IPS DF 6.9 (cell line): ENCODE measurements at places on chromosomes 1 and 21.

GRCh38 chr1:80059940-80060339 lies 1053.4 kb upstream of the ADGRL4 start:
- no peak for DNase-seq

DNA sequence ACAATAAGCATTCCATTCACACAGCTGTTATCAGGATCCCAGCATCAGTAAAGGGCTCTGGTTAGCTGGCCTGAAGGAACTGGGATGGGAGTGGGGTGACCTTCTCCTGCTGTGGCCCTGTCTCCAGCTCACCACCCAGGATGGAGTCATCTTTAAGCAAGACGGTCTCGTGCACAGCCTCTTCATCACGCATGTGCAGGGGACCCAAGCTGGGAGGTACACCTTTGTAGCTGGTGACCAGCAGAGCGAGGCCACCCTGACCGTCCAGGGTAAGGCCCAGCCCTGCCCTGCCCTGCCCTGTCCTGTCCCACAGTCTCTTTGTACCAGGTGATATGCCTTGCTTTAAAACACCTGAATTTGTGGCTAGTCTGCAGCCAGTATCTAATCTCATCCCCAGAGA lies 24.3 kb downstream of the IGFN1 start:
- no peak for DNase-seq

DNA sequence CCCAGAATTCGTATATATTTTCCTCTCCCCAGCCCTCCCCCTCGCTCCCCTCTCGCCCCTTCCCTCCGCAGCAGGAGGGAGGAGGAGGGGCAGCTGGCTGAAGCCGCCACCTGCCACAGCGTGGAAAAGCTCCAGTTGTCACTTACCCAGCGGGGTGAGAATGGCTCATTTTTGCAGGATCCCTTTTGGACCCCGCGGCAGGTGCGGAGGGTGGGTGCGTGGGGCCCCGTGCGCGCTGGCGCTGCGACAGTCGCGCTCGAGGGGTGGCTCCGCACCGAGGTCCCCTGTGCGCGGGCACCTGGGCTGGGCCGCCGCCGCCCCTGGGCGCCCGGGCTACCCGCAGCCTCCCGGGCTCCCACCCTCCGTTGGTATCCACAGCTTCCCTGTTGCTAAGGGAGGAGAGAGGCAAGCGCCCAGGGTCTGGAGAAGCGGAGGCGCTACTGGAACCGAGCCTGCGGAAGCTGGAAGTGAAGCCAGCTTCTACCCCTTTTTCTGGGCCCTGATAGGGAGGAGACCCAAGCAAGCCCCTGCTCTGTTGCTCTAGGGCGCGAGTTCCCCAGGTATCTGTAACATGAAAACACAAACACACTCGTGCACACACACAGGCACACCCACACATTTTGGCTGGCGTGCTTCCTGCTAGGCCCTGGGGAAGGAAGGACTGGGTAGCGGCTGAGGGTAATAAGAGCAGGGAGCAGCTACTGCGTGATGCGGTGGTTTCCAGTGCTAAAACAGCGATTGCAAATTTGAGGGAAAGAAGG lies at the start of gene ERICH3:
Gene ERICH3 (minus strand): TSS at position 442 of the 761 bp plus-strand sequence. CDS start 273 bp downstream, at position 169.
- DNase-seq: no peak

DNA sequence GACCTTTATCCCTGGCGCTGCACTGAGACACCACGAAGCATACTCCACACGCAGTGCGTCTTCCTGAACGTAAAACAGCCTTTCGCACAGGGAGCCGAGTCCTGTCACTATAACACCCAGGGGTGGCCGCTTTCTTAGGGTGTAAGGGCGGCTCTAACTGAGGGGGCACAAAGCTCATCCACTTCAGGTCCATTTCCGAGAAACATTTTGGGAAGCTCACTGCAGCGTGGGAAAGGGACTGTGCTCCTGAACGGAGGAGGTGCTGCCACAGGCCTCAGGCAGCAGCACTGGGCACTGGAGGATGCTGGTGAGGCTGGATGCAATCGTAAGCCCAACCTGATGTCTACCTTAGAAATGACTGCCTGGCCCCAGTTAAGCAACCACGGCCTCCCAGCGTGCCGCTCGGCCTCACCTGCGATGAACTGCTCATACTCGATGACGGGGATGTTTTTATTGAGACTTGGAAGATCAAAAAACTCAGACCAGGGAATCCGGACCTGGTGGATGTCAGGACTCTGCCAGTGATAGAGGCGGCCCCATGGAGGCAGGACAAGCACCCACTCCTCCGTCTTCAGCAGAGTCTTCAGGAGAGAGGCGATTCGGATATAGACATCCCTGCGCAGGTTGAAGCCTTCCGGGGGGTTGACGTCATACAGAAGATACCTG lies 2.3 kb downstream of the POFUT2 start:
- no peak for DNase-seq

DNA sequence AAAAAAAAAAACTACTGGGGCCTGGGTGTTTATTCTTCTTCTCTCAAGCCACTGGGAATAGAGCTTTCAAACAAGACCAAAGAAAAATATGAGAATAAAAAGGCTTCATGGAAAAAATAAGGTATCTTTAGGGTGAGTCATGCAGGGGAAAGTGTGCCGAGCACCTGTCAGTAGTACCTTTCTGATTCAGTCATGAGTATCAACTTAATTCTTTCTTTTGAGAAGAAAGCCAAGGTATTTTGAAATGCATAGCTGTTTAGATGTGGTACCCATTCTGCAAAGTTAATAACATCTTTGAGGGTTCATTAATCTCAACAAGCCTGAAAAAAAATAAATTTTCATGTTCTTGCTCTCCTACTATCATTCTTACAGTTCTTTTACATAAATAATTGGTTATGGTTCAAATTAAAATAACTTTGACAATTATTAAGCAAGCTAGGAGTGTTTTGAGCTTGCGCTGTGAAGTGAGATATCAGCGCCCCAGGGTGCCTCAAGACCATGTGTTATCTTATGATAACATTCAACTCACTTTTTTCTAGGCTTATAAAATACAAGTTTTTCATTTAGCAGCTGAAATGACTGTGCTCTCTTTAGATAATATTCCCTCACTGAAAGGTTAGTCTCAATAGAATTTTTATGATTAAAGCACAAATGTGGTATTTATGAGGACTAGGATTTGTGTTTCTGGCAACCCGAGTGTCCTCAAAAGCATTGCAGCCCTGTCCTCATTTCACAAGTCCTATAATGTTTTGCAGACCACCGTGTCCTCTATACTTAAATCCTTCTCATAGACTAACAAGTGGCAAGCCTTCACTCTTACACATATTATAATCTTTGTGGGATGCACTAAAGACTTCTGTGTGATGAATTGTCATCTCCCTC lies 138.6 kb downstream of the SLC44A5 start:
- no peak for DNase-seq

GRCh38 chr1:236489710-236490377 lies 33.9 kb upstream of the LGALS8 start:
- no peak for DNase-seq

DNA sequence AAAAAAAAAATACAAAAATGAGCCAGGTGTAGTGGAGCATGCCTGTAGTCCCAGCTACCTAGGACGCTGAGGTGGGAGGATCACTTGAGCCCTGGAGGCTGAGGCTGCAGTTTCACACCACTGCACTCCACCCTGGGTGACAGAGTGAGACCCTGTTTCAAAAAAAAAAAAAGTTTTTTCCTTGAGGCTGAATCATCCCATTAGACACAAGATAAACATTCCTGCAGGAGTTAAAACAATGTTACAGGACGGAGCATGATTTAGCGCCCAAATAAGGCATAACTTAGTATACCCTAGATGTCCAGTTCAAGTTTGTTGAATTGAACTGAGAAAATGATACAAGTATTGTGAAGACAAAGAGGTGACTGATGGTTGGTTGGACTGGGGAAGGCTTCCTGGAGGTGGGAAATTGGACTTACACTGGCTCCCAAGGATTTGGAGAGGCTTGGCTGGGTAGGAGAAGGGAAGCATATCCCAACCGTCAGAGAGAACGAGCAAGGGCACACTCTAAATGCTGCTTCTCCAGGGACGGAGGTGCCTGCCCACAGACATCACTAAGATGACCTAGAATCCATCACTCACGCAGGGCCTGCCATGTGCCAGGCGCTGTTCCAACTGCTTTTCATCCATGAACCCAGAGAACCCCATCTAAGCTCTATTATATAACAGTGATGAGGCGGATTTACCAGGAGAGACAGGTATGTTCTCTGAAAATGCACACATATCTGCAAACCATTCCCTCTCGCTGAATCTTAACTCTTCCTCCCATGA lies 610.6 kb downstream of the KIF26B start:
- no peak for DNase-seq

GRCh38 chr1:194133152-194133551 lies 946.7 kb upstream of the B3GALT2 start:
- DNase-seq: no peak

- DNase-seq: no peak
These were observed 39.5 kb downstream of the EPHB2 start for GRCh38 chr1:22749919-22750684.

GRCh38 chr1:174775621-174776020 lies 224.1 kb upstream of the CACYBP start:
- DNase-seq: no peak

GRCh38 chr1:8690253-8690525 lies 127.3 kb downstream of the RERE start:
- no peak for DNase-seq

DNA sequence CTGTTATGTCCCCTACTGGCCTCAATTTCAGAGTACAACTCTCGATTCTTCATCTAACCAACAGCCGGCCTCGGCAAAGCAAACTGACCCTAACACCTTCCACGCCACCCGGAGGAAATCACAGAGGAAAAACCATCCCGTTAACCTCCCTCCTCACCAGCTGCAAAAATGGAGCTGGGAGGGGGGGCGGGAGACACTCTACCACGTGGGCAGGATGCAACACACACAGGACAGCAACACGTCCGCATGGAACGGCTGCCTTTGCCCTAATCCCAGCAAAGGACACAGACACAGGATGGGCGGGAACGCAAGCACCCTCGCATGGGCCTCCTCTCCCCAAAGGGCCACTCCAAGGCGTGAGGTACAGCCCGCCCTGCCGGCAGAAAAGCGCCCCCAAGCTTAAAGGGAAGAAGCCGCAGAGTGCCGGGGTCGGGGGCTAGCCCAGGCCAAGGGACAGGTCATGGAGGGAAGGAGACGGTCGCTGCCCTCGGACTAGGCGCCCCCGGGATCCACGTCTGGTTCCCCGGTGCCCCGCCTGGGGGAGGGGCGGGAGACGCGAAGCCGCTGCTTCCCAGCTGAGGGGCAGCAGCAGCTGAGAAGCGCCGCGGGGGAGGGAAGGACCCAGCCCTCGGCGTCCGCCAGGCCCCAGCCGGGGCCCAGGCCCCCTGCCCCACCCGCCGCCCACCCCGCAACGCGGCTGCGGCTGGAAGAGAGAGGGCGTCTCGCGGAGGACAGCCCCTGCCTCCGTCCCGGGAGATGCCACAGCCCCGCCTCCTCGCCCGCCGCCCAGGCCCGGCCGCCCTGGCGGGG lies 590 bp downstream of the FOXJ3 start:
- no peak for DNase-seq

- peak; percentile 72 for DNase-seq
These were observed 15.1 kb downstream of the CASP9 start for GRCh38 chr1:15508700-15509487.

DNA sequence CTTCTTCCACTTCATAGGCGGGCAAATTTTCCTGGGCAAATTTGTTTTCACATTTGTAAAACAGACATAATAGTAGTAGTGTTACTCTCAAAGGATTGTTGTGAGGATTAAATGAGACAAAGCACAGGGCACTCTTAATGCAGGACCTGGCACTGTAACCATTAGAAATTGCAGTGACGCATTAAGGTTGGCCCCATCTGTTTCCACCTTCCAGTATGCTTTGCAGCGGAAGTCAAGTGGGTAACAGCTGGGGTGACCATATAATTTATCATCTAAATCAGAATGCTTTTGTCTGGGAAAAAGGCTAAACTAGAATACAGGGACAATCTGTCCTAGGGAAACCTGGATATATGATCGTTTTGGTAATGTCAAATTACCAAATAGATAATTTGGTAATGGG lies 132.5 kb upstream of the CACHD1 start:
- no peak for DNase-seq

GRCh38 chr1:244603498-244603897 lies 49.4 kb upstream of the DESI2 start:
- no peak for DNase-seq

DNA sequence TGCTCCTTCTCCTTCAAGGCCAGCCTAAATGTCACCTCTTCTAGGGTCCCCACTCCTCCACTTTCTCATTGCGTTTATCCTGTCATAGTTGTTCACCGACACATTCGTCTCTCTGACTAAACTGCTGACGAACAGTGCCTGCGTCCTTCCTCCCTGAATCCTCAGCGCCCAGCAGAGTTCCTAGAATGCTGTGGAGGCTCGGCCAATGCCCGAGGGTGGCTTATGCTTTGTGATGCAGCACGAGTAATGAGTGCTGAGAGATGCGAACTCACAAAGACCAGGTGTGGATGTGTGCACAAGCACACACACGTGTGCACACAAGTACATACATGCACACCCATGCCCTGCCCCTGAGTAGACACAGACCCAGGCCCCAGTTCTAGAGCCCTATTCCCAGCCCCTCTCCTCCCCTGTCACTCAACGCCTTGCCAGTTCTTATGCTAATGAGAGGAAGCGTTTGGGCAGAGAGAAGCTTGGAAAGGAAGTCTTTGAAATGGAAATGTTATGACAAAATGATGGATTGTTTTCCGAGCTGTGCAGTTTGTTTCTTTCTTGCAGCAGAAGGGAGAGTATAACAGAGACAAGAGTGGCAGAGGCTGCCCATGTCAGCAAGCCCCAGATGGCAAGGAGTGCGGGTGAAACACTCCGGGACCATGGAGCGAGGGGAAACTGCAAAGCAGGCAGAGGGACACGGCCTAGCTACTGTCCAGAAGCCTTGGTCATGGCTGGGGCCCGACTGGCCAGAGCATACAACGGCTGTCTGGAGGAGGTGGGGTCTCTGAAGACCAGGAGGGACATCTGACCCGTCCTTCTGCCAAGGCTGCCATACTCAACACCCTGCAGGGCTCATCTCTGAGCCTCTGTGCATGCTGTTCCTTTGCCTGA lies 24.2 kb downstream of the KCNA10 start:
- no peak for DNase-seq

- no peak for DNase-seq
These were observed 48.5 kb upstream of the S1PR1 start for GRCh38 chr1:101188331-101188730.

- DNase-seq: no peak
These were observed 1.6 kb downstream of the LMO4 start for GRCh38 chr1:87330057-87330884.

DNA sequence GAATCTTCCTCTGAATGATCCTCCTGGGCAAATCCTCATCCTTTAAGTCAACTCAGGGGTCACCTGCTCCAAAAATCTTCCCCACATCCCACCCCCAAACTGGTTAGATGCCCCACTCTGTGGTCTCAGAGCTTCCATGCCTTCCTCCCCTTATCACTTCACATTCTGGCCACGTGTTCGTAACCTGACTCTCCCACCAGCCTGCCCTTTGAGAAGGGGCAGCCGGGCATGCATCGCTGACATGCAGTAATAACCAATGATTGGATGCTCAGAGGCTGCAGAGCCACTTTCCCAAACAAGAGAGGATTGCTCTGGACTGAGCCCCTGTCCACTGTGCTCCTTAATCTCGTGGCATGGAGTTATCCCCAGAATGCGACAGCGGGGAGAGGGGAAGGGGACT lies 7.0 kb downstream of the LELP1 start:
- DNase-seq: no peak
